ENCODE measurements at places on chromosomes 2 and 18.

- no peak for DNase-seq
Measured at GRCh38 chr2:3479430-3480320, 39.7 kb downstream of the ADI1 start.

GRCh38 chr18:51890762-51891161 is 449.2 kb upstream of the DCC start:
- no peak for DNase-seq

GRCh38 chr2:223915071-223915470 is 30.1 kb downstream of the WDFY1 start:
- no peak for DNase-seq

DNA sequence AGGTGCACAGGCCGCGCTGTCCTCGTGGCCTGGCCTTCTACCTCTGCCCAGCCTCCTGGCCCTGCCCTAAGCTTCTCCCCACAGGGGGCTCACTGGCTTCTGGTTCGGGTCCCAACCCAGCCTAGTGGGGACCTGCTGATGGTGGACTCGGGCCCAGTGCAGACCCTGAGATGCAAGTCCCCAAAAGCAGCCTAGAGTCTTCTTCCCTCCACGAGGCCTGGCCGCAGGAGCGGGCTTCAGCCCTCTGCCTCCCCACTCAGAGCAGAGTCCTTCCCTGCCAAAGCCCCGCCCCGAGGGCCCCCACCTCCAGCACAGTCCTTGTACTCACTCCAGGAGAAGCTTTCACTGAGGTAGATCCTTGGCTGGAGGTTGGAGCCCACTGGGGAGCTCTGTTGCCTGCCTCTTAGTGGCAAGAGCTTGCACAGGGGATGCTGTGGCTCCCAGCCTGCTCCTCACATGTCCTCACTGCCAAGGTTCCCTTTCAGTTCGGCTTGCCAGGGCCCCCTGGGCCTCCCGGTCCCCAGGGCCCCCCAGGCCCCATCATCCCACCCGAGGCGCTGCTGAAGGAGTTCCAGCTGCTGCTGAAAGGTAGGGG is 3.6 kb downstream of the ERFE start:
- DNase-seq, result no peak

GRCh38 chr2:39531220-39531777 is 94.2 kb upstream of the MAP4K3 start:
- no peak for DNase-seq

DNA sequence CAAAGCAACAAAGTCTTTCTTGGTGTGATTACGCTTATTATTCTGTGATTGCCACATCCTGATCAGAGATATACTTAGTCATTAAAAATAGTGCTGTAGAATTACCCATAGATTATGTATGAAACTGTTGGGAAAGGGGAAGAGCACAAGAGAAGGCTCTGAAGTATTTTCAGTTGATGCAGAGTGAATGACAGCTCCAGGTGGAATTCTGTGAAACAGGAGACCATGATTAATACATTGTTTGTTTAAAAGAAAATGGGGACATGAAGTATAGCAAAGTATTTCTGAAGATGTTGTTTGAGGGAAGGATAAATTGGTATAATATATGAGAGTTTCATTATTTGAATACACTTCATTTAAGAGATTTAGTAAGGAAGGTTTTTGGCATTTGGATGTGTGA is 307.6 kb upstream of the CDH20 start:
- DNase-seq, result no peak

DNA sequence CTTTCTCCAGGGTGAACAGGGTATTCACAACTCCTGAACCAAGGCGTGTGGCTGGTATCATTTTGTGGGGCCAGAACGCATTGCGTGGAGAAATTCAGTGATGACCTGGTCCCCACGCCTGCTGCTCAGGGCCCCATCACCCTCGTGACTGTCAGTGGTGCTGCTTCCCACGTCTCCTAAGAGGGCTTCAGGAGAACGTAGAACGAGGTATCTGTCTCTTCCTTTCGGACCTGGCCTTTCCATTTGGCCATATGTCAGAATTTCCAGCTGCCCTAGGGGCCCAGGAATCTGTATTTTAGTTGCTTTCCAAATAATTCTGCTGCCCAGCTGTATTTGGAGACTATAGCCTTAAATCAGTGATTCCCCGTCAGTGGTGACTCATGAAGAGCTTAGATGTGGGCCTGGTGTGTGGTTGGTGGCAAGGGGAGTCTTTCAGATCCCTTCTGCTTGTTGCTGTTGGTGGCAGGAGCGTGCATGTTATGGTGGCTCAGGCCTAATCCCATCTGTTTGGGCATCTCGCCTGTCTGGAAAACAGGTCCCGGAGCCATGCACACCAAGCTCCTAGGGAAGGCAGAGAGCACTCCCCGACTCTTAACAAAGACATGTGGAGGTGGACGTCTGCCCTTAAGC is 56.4 kb downstream of the NPAS2 start:
- DNase-seq, result no peak
